ENCODE measurements at places on chromosomes 11 and 22.

GRCh38 chr11:60917267-60917666, 3.3 kb downstream of the TMEM109 start:
- DNase-seq = no peak

DNA sequence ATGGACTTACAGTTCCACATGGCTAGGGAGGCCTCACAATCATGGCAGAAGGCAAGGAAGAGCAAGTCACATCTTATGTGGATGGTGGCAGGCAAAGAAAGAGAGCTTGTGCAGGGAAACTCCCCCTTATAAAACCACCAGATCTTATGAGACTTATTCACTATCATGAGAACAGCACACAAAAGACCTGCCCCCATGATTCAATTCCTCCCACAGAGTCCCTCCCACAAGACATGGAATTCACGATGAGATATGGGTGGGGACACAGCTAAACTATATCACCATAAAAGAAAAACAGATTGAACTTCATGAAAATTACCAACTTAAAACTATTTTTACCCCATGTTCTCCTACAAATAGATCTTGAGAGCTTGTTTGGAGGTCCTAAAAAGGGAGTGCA, 19.6 kb downstream of the ENTHD1 start:
- no peak for DNase-seq

- no peak for DNase-seq
Observed at GRCh38 chr22:48797731-48798130, 1029.9 kb downstream of the BRD1 start.

DNA sequence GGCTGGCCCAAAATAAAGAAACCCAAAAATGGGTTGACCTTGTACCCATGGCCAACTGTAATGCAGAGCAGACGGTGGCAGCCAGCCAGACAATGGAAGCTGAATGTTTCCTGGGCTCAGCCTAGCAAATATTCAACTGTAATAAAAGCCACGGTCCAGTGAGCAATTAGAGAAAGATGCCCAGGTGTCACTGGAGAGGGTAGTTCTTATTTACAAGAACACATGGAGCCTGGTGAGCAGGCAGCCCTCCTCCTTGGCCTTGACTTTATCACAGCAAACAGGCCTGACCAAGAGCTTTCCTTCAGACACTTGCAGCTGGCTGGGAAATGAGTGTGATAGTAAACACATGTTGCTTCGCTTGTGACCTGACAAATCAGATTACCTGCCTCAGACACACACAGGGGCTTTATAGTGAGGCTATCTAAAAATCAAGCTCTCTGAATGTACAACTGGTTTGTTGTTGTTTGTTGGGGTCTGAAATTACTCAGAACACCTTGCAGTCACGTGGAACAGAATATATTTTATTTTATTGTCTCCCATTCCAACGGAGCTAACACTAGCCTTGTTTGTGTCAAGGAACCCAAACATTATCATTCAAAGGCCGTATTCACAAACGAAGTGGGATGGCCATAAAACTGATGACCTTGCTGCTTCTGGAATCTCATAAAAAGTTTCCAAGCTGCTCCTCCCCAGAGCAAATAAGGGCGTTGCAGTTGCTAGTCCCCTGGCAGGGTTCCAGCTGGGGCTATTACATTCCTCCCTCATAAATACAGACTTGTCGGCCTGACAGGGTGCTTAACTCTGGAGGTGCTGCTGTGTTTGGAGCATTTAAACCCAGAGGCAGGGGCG, 161.1 kb downstream of the BBOX1 start:
- DNase-seq = no peak

- peak; percentile 42 for DNase-seq
Observed at GRCh38 chr22:27875951-27876350, 43.1 kb downstream of the PITPNB start.

DNA sequence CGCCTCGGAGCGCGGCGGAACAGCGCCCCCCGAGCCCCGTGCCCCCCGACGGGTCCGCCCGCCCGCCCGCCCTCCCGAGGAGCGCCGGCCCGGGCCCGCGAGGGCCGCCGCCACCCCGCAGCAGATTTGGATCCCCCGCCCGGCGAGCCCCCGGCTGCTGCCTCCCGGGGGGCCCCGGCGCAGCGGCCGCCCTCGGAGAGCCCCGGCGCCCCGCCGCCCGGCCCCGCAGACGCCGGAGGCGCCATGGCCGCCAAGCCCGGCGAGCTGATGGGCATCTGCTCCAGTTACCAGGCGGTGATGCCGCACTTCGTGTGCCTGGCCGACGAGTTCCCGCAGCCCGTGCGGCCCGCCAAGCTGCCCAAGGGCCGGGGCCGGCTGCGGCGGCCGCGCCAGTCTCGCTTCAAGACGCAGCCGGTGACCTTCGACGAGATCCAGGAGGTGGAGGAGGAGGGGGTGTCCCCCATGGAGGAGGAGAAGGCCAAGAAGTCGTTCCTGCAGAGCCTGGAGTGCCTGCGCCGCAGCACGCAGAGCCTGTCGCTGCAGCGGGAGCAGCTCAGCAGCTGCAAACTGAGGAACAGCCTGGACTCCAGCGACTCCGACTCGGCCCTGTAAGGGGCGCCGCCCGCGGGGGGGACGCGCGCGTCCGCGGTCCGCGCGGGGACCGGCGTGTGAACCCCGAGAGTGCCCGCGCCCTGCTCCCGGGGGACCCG, 380 bp downstream of the C11orf96 start:
- DNase-seq = no peak
